Cerebellum (tissue), 4 donors: ENCODE measurements at places on chromosomes 12 and 14. TPM values are rescaled to one million over a fixed set of nuclear protein-coding genes. Genes with fewer than 3 reads are reported as not detected.

Gene TRMT61A
- 5.1 TPM for total RNA-seq

GRCh38 chr12:76041406-76041805, 9.8 kb upstream of the PHLDA1 start:
- DNase-seq, result no peak

Gene PZP
- total RNA-seq, result not detected

- DNase-seq, result no peak
Measured at GRCh38 chr12:66733839-66734238, 55.0 kb upstream of the GRIP1 start.

DNA sequence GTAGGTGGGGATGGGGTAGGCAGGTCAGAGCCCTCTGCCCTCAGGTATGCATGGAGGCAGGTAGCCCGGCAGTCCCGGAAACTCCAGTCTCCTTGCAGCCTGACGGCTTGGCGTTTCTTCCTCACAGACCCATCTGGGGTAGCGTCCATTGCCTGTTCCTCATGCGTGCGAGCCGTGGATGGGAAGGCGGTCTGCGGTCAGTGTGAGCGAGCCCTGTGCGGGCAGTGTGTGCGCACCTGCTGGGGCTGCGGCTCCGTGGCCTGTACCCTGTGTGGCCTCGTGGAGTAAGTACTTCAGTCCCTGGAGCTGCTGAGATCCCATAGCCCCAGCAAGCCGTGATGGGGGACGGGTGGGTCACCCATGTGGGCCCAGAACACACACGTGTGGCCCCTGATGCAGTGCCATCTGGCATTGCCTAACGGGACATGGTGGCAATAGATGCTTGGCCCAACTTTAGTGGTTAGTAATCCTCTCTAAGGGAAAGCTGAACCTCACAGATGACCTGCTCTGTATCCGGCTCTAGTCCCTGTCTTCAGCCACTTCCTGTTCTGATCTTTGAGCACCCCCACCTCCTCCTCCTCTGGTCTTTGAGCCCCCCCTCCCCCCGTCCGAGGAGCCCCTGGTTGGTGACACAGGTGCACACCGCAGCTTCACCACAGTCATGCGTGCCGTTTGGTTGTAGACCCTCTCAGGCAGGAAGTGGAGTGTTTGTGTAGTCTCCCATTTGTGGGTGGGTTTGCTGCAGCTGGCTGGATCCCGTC, 3.7 kb downstream of the SIVA1 start:
- DNase-seq, result no peak

Gene LBHD2
- not detected for total RNA-seq

Gene RFX4
- total RNA-seq, result 25.9 TPM

GRCh38 chr12:12559719-12560296, 2.9 kb downstream of the DUSP16 start:
- no peak for DNase-seq

DNA sequence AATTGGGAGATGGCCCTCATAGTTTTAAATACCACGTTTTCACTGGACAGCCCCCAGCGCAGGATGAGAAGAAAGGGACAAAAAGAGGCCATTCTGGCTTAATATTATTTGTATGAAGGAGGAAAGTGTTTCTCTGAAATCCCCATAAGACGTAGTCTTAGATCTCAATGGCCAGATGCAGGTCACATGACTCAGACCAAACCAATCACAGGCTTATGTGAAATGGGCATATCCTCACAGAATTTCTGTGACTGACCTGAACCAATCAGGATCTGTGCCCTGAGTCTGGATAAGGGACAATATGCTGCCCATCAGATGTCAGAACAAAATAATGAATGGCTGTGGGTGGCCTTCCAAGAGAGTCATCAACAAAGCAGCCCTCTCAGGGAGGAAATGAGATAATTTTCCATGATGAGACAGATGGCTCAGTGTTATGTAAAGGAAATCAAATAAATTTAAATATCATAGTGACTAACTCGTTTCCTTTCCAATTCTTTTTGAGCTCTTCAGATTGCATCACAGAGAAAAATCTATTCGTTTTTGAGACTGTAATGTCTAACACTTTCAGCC, 1009.5 kb upstream of the TMEM132C start:
- DNase-seq, result no peak

- no peak for DNase-seq
Measured at GRCh38 chr12:121246893-121247557, 37.1 kb downstream of the P2RX4 start.

DNA sequence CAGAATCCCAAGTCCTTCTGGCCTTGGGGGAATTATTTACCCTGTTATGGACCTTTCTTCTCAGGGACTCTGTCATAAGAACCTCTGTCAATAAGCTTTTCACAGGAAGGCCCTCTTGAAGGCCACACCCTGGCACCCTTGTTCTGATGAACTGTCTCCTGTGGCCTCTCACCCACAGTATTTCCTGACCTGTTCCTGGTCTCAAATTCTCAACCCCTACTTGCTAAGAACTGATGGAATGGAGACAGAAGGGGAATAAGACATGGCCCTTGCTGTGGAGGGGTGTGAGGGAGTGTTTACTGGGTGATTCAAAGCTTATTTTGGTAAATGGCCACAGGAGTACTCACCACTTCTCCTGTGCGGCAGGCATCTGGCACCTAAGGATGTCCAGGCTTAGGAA, 1082.9 kb downstream of the BCL11B start:
- DNase-seq, result no peak

DNA sequence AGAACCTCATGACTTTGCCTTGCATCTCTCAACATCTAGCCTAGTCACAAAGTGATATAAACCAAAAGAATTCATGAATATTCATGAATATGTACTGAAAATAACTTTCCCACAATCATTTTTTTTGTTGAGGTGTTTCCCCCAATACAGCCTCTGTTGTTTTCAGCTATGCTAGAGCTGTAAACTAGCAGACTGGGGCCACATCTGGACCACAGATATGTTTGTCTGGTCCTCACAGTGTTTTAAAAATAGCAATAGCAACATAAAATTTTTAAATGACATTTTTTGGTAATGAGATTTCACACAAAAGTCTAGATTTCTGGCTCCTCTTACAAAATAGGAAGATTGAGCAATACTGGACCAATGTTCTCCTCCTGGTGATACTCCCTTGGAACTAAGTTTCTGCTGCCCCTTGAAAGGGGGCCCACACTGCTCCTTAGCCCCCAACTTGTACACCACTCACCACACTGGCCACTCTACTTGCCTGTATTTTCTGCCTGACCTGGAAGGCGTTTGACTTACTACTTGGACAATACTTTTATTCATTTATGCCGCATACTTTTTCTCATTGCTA, 81.2 kb downstream of the BMP4 start:
- no peak for DNase-seq

Gene TAS2R20
- 19.2 TPM for total RNA-seq

Gene HPD
- total RNA-seq, result not detected

Gene C12orf75
- 33.7 TPM for total RNA-seq

- DNase-seq, result no peak
Measured at GRCh38 chr12:90112666-90113065, 404.0 kb upstream of the ATP2B1 start.

DNA sequence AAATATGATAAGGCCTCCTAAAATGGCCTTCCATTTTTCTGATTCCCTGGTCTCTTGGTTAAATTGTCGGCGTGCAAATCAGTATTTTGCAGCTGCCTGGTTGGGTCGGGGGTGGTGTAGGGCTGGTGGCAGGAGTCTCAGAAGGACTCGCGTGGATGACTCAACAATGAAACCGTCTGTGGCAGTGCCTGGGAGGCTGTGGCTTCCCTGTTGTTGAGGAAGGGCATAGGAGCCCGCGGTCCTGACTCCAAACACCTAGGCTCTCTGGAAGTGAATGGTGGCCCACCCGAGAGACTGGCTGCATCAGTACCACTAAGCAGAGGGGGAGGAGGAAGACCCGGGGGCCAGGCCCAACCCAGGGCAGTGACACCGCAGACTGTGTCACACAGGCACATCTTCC, 207.9 kb downstream of the TTC7B start:
- DNase-seq, result no peak

DNA sequence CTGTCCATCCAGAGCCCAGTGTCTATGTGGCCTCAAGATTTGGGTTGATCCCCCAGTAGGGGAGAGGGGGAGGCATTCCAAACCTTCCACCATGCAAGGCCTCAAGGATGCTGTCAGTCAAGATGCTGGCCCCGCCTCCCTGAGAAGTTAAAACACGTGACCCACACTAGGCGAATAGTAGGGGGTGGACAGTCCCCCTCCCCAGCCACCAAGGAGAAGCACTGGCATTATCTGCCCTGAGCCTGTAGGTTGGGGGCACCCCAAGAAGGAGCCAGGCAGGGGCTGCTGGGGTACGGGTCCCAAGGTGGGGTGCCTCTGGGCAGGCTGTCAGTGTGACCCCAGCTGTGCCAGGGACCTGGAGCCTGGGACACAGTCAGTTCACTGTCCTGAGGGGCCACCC, 2.3 kb downstream of the SLC25A29 start:
- DNase-seq, result no peak

DNA sequence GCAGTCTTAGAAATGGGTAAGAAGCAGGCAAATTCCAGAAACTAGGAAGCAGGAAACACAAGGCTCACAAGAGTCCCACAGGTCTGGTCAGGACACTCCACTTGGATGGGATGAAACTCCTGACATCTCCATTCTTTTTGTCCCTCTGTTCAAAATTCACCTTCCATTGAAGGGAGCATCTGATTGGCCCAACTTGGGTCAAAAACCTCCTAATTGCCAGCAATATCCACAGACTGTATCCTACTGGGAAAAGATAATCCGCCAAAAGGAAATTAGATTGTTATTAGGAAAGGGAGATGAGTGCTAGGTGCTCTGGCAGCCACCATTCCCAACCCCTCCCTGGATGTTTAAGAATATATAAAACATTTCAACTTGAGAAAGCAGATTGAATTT, 256.9 kb downstream of the ZFP36L1 start:
- DNase-seq, result no peak

Gene OR6C75
- total RNA-seq, result not detected

GRCh38 chr12:1720494-1720893, 29.6 kb downstream of the ADIPOR2 start:
- no peak for DNase-seq

DNA sequence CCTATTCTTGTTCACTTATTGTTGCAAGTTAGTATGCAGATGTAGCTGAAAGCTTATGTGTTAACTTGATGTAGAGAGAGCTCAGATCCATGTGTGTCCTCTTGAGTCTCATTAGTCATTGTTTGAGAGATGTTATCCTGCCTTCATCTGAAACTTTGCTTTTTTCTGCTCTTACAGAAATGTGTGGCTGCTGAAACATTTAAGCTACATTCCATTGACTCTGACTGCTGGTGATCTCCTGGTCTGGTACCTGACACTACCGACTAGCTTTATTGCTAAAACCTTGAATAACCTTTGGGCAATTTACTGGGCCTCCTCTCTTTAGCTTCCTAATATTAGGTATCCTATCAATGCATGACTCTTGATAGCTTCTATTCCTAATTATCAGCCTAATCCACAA, 705.6 kb upstream of the FOXG1 start:
- DNase-seq, result no peak

Gene ANO2
- total RNA-seq, result 17.1 TPM

DNA sequence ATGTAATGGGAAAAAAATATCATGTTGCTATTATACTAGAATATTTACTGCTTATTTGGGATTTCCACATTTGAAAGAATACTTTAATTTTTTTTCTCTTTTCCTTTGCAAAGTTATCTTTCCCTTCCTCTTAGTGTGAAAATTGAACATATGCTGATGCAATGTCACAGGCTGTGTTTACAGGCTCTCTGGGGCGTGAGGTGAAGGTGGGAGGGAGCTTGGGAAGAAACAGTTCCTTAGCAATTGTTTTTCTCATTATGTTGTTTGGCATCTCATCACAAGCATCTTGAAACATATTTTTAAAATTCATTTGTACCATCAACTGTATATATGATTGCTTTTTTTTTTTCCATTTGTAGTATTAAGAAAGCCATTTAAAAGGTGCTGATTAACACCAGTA, 47.9 kb upstream of the NAV3 start:
- no peak for DNase-seq

GRCh38 chr14:73745571-73746519, 31.7 kb upstream of the PNMA1 start:
- DNase-seq, result no peak

GRCh38 chr14:21867541-21867940, 193.9 kb upstream of the OR4E1 start:
- DNase-seq, result no peak

DNA sequence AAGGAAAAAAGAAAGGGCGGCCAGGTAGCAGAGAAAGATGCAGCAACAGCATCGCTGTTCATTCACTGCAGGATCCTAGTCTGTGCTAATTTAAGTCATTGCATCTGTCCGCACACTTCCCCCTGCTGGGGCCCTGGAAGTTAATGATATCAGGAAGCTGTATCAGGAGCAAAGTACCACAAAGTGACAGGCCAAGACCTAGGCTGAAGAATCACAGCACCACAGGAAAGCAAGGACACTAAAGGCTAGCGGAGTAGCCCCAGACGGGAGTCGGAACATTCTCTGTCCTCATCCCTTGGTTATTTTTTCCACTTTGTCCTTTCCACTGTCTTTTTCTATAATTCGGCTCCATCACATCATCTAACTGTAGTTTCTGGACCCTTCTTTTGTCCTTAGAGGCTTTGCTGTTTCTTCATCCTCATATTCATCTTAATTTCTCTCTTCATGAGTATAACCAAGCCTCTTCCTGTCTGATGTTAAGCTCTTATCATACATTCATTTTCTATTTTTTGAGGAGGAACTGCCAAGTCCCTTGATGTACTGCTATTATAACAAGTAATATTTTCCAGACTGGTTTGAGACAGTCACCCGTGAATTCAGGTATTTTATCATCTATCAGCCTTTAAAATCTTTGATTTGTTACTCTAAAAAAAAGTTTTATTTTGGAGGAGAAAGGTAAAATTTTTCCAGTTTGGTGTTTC, 28.3 kb downstream of the DUSP16 start:
- DNase-seq, result no peak

Gene APOLD1
- 30.2 TPM for total RNA-seq

DNA sequence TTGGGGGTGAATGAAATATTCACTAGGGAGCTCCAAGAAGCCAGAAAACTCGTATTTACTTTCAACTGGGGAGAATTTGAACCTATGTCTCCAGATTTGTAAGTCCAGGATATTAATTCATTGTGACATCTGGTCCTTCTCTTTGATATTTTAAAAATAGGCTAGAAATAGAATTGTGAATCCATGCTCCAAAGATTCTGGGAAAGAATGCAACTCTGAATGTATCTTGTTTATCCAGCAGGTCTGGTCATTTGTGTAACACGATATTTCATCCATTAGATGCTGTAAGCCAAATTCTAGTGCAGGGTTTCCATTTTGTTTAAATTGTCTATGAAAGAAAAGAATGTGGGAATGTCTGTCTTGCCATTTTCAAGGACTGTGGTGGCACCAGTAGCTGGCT, 334.7 kb downstream of the BMP4 start:
- no peak for DNase-seq

Gene CAPS2
- 32.8 TPM for total RNA-seq

DNA sequence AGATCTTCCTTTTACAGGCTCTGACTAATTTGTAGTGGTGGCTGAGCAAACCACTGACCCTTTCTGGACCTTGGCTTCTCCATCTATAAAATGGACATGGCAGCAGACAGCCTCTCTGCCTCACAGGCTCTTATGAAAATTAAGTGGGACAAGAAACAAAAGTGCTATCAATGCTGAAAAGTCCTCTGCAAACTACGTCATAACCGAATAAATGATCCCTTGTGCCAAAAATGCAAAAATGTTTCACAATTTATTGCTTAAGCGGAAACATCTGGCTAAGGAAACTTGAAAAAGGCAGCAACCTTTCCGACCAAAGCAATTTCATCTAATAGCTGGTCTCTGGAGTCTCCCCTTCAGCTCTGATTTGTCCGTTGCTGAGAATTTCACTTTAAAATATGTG, 108.5 kb upstream of the PLXNC1 start:
- DNase-seq, result no peak

Gene SPIC
- total RNA-seq, result not detected

GRCh38 chr12:63313139-63313538, 162.1 kb upstream of the AVPR1A start:
- no peak for DNase-seq

- DNase-seq, result no peak
Measured at GRCh38 chr14:89264196-89264800, 152.7 kb downstream of the FOXN3 start.

Gene ANAPC7
- 58.5 TPM for total RNA-seq
